ENCODE measurements at places on chromosomes 3 and 15. TPM values are rescaled to one million over a fixed set of nuclear protein-coding genes. Genes with fewer than 3 reads are reported as not detected.

Gene CSPG5
- not detected for total RNA-seq

- DNase-seq, result no peak
These were observed 163.0 kb downstream of the TBC1D5 start for GRCh38 chr3:17579289-17580031.

DNA sequence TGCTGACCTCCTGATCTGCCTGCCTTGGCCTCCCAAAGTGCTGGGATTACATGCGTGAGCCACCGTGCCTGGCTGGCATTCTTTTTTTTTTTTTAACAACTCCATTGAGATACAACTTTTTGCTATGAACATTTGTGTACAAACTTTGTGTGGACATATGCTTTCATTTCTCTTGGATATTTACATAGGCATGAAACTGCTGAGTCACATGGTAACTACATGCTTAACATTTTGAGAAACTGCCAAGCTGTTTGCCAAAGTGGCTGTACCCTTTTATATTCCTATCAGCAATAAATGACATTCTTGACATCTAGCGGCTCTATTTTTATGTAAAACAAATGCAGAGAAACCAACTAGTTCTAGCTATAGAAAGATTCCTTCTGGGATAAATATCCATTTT is 8.7 kb upstream of the YEATS2 start:
- no peak for DNase-seq

Gene CLEC3B
- total RNA-seq, result 40.9 TPM

GRCh38 chr15:56844892-56845291 is 73.6 kb upstream of the TCF12 start:
- DNase-seq, result no peak

GRCh38 chr3:160661660-160662059 is 15.3 kb upstream of the ARL14 start:
- DNase-seq, result no peak

Gene TSEN2
- total RNA-seq, result 30.6 TPM

Gene GOLGA8G
- not detected for total RNA-seq

DNA sequence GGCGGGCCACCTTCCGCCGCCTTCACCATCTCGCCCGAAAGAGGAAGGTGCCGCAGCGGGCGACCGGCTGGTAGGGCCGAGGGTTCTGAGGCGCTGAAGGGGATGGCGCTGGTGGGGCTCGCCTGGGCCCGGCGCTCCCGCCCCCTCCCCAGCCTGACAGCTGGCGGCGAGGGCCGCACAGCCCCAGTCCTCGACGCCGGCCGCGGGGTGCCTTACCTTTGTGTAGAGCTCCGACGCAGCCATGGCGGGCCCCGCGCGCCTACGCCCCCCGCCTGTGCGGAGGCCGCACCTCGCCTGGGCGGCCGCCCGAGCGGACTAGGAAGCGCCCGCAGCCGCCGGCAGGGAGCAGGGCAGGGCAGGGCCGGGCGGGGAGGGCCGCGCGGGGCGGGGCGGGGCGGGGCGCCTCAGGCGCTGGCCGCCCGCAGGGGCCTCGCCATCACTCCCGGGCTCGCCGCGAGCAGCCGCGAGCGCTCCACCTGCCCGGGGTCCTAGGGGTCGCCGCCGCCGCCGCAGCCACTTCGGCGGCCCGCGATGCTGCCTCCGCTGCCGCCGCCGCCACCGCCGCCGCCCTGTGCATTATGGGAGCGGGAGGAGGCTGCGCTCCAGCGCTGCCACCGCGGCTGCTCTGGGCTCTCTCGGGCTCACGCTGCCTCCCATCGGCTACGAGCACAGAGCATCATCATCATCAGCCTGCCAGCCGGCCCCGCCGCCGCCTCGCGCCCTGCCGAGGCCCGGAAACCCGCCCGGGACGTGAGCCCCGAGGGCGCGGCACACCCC is at the start of gene MYO5A:
TSS of gene MYO5A (minus strand) at position 317 of the 777 bp plus-strand sequence. CDS start at position 243, 74 bp downstream.
- DNase-seq, result peak; percentile 76

Gene SPATA12
- total RNA-seq, result not detected

Gene GUCA1C
- not detected for total RNA-seq

Gene ONECUT1
- total RNA-seq, result not detected

Gene CA12
- total RNA-seq, result 33.0 TPM

DNA sequence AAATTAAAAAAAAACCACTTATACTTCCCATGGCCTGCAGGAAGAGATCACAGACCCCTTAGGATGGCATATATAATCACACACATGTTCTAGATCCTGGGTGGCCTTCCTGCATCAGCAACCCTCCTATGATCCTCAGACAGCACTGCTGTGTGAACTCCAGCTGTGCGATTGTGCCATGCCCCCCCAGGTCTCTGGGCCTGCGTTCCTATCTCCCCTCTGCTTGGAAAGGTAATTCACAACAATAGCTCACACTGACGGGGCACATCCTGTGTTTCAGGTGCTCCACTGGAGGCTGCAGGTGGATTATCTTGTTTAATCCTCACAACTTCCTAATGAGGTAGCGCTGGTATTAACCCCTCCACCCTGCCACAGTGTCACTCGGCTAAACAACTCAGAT is 71.2 kb upstream of the GLCE start:
- no peak for DNase-seq

- no peak for DNase-seq
These were observed 460.9 kb downstream of the OTOL1 start for GRCh38 chr3:161957467-161957866.

DNA sequence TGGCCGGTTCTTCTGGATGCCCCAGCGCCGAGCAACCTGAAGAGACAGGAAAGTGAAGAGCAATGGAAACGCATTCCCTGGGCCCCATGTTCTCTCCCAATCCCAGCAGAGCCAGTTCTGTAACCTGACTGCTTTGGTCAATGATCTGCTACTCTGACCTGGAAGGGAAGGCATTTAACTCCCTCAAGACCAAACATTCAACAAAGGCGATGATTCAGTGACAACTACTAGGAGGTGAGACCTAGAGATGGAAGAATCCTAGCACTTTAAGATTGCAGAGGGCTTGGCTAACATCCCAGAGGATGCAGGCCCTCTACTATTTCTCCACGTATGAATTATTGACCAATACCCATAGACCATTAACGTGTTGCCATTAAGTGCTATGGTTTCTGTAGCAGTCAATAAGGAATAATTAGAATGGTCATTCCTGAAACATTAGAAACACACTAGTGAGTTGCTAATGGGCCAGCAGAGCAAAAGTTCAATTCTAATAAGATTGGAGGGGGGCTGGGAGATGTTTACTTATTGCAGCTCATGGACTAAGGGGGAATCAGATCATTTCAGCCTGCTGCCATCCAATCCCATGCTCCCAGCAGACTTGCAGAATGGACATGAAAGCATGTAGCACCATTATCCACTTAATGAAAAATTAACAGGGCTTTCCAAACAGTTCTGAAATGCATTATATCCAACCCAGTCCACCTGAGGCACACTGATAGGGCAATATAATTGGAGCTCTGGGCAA is 56.6 kb downstream of the ETV5 start:
- DNase-seq, result no peak

GRCh38 chr15:32888221-32888761 is 170.5 kb downstream of the GREM1 start:
- no peak for DNase-seq

Gene SCN11A
- total RNA-seq, result 0.28 TPM

DNA sequence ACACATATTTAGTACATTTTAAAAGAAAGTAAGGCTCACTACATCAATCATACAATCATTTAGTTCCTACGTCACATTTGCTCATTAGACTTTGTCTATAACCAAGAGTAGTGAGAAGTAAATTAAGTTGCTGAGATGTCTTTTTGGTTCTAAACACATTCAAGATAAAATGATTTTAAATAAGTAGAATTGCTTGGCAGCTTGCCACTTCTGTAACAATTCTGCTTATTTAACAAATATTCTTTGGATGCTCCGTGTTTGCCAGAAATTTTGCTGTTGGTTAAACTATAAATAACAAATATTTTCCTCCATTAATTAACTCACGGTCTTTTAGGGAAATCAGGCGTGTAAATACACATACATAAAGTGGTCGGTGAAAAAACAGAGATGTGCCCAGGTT is 18.3 kb downstream of the SUCNR1 start:
- DNase-seq, result no peak

GRCh38 chr15:47839233-47839825 is 122.0 kb downstream of the SEMA6D start:
- no peak for DNase-seq

DNA sequence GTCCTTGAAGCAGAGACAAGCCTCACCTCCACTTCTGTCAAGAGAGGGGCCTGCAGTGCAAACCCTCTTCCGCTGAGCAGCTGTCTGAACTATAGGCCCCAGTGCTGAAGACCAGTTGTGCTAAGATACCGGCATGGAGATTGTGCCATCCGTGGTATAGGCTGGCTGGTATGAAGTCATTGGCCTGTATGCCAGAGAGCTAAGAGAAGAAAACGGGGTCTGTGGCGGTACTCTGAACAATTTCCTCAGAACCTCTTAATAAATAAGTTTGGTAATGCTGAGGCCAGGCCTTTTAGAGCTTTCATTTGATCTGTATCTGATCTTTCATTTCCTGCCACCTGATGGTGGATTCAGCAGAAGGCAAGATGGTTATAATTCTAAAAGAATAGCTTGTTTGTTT is 123.0 kb downstream of the LRIG1 start:
- DNase-seq, result no peak
